Cardiac muscle cell (in vitro differentiated cells and primary cell): ENCODE measurements at places on chromosomes 12 and 14. TPM values are rescaled to one million over a fixed set of nuclear protein-coding genes. Genes with fewer than 3 reads are reported as not detected.

Gene CIT
- polyA plus RNA-seq = 1.4 and 12.7 TPM in 2 replicates

Gene MFAP5
- polyA plus RNA-seq = 0.10 TPM in 1 of 2 replicates, not detected in the other

Gene WNT5B
- polyA plus RNA-seq = 170 and 240 TPM in 2 replicates

Gene CLEC4E
- not detected in 2 replicates for polyA plus RNA-seq

Gene RBM23
- 93.4 and 94.7 TPM in 2 replicates for polyA plus RNA-seq

Gene CHMP4A
- 51.1 and 56.1 TPM in 2 replicates for polyA plus RNA-seq

Gene DHRS2
- 0.97 and 1.0 TPM in 2 replicates for polyA plus RNA-seq

Gene NRL
- 4.8 and 5.1 TPM in 2 replicates for polyA plus RNA-seq

Gene L2HGDH
- 9.4 and 18.3 TPM in 2 replicates for polyA plus RNA-seq

Gene RPL36AL
- 185 and 208 TPM in 2 replicates for polyA plus RNA-seq

Gene KLRG1
- 13.1 and 15.6 TPM in 2 replicates for polyA plus RNA-seq

Gene CAPZA3
- not detected in 2 replicates for polyA plus RNA-seq

Gene PDZRN4
- 2.9 and 4.4 TPM in 2 replicates for polyA plus RNA-seq

Gene ADAMTS20
- 0.12 and 0.13 TPM in 2 replicates for polyA plus RNA-seq

Gene KRT71
- not detected in 2 replicates for polyA plus RNA-seq

Gene ABCD2
- polyA plus RNA-seq = 0.12 TPM in 1 of 2 replicates, not detected in the other

Gene PPP1R36
- 0.19 and 0.40 TPM in 2 replicates for polyA plus RNA-seq
